Effector memory CD4-positive, alpha-beta T cell (primary cell): ENCODE measurements at places on chromosomes 5 and 9.

- no peaks in the 10 kb centered on the region for H3K36me3 ChIP-seq
- no peak overlapping the region for H3K27ac ChIP-seq
- H3K4me3 ChIP-seq: no peak overlapping the region
- no peak for DNase-seq
- H3K4me1 ChIP-seq: no peaks in the 10 kb centered on the region
- no peaks in the 10 kb centered on the region for H3K27me3 ChIP-seq
Measured at GRCh38 chr5:69432412-69433206, 17.7 kb downstream of the MARVELD2 start.

DNA sequence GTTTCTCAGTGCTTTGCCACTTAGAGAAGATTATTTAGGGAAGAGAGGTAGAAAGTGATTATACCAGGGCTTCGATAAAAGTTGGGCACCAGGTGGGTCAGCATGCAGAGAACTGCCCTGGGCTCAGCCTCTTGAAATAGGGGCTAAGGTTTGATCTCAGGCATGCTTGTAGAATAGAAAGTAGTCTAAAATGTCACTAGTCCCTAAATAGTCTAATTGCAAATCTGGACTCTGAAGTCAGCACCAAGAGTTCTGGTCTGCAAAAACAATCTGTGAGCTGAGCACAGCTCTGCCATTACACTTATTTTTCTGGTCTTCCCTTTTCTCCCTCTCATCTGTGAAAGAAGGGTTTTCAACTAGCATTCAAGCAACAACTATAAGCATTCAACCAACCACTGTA, 248.0 kb downstream of the SMARCA2 start:
- no peak overlapping the region for H3K27ac ChIP-seq
- no peak overlapping the region for H3K4me3 ChIP-seq
- H3K27me3 ChIP-seq: no peaks in the 10 kb centered on the region
- H3K4me1 ChIP-seq: no peaks in the 10 kb centered on the region
- DNase-seq: no peak
- no peaks in the 10 kb centered on the region for H3K36me3 ChIP-seq

GRCh38 chr9:111431684-111432083, 52.5 kb downstream of the ECPAS start:
- no peaks in the 10 kb centered on the region for H3K4me1 ChIP-seq
- peaks cover 26% of the 10 kb centered on the region for H3K36me3 ChIP-seq
- no peak for DNase-seq

- H3K27ac ChIP-seq: no peak overlapping the region
- H3K27me3 ChIP-seq: no peaks in the 10 kb centered on the region
- no peak overlapping the region for H3K4me3 ChIP-seq
- no peak for DNase-seq
- no peaks in the 10 kb centered on the region for H3K4me1 ChIP-seq
- H3K36me3 ChIP-seq: no peaks in the 10 kb centered on the region
Measured at GRCh38 chr5:72436796-72437471, 70.3 kb downstream of the ZNF366 start.

- DNase-seq: no peak
- peak overlapping the region; percentile 70 for H3K4me3 ChIP-seq
- no peaks in the 10 kb centered on the region for H3K27me3 ChIP-seq
- peak overlapping the region; percentile 75 for H3K27ac ChIP-seq
Measured at GRCh38 chr5:116084287-116084691, 536 bp upstream of the COMMD10 start.

GRCh38 chr5:150209099-150209635, 19.3 kb downstream of the SLC6A7 start:
- H3K4me3 ChIP-seq: no peak overlapping the region
- no peak for DNase-seq
- no peak overlapping the region for H3K27ac ChIP-seq

DNA sequence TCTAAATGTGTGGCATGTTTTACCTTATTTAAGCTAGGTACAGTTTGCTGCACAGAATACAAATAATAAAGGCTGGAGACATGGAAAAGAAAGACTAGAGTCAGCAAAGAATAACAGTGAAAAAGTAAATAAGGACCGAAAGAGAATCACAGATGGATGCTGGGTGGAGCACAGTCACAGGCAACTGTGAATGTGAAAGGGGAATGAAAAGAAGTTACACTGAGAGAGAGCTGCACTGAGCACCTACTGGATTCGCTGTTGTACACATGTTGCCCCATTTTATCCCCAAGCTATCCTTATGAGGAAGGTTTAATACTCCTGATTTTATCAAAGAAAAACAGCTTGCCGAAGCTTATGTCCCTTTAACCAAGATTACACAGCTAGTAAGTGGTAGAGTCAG, 165.4 kb upstream of the RGMB start:
- no peak overlapping the region for H3K4me3 ChIP-seq
- H3K4me1 ChIP-seq: no peaks in the 10 kb centered on the region
- no peaks in the 10 kb centered on the region for H3K27me3 ChIP-seq
- DNase-seq: no peak
- no peak overlapping the region for H3K27ac ChIP-seq

GRCh38 chr5:32543291-32543690, 42.1 kb upstream of the SUB1 start:
- no peak for DNase-seq
- peaks cover 1% of the 10 kb centered on the region for H3K4me1 ChIP-seq
- no peak overlapping the region for H3K27ac ChIP-seq
- H3K36me3 ChIP-seq: no peaks in the 10 kb centered on the region
- no peak overlapping the region for H3K4me3 ChIP-seq

DNA sequence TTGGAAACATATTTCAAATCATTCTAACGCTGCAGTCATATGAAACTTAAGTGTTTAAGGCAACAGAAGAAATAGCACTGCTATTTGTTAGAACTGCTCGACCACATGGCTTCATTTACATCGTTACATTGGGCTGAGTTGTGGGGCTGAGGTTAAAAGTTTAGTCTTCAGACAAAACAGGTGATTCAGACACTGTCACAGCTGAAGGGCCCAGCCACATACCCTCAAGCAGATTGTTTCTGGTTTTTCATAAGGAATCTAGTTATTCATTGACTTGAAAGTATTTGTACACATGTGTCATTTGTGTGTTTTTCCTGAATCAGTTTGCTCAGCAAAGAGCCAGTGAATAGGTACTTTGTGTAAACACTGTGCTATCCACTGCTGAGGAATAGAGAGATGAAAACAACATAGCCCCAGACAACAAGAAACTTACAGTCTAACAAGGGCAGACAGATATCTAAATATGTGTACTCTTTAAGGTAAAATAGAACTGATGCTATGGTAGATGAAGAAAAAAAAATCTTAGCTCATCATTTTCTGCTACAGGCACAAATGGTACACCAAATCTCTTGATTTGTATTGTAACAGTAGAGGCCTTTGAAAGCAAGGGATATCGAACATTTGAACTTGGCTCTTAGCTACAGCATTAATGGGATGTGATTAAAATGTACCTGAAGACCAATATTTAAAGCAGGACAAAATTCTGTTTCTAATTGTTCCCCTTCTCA, 357.6 kb upstream of the RPS23 start:
- no peak overlapping the region for H3K27ac ChIP-seq
- H3K4me1 ChIP-seq: no peaks in the 10 kb centered on the region
- no peak for DNase-seq
- no peak overlapping the region for H3K4me3 ChIP-seq

- no peaks in the 10 kb centered on the region for H3K36me3 ChIP-seq
- DNase-seq: no peak
- H3K4me1 ChIP-seq: no peaks in the 10 kb centered on the region
- H3K27me3 ChIP-seq: no peaks in the 10 kb centered on the region
- no peak overlapping the region for H3K4me3 ChIP-seq
Measured at GRCh38 chr9:95225076-95225725, 92.3 kb downstream of the FANCC start.

DNA sequence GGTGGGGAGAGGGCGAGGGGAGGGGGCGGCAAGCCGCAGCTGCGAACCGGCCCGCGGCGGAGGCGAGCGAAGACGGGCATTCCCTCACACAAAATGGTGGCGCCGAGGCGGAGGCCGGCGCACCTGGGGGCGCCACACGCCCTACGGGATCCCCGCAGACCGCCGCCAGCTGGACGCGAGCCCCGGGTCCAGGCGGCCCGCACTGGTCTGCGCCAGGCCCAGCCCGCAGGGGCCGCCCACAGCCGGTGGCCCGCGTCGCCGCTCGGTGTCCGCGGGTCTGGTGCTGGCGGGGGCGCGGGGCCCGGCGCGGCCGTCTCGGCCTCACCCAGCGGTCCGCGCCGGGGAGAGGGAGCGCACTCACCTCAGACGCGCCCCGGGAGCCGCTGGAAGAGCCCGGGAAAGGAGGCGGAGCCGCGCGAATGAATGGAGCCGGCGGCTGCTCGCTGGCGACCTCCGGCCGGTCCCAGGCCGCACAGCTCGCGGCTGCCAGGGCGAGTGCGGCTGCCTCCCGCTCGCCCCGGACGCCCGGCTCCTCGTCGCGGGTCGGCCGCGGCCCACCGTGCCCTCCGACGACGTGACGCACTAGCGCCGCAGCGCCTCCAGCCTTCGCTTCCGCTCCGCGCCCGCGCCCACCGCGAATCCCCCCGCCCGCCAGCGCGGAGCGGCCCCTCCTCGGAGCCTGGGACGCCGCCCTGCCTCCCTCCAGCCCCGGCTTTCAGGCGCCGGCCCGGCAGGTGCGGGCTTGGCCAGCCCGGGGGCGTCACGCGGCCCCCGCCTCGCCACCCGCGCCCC, at the start of gene FAM169A:
TSS of gene FAM169A (minus strand) at position 584 of the 792 bp plus-strand sequence. CDS start 24,711 bp downstream, outside the sequence.
- H3K27ac ChIP-seq: peak within 1 kb of the TSS; percentile 69
- no peaks in the 10 kb centered on the region for H3K27me3 ChIP-seq
- DNase-seq: peak; percentile 21
- H3K4me1 ChIP-seq: peaks cover 13% of the 10 kb centered on the region
- no peaks in the 10 kb centered on the region for H3K36me3 ChIP-seq
- peak within 1 kb of the TSS; percentile 55 for H3K4me3 ChIP-seq

DNA sequence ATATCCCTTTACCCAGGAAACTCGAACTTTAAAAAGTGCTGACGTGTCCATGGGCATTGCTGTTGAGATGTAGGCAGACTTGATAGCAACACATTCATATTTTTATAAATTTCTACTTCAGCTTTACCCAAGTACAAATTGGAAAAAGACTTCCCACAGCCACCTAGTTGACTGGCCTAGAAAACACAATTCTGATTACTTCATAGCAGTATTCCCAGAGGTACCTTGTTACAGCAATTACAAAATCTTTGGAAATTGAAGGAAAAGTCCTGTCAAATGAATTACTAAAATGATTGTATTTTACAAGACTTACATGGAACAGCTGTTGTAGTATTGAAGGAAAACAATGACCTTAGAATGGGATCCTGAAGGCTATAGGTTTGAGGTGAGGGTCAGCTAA, 130.7 kb upstream of the NREP start:
- H3K4me1 ChIP-seq: no peaks in the 10 kb centered on the region
- no peak overlapping the region for H3K4me3 ChIP-seq
- H3K36me3 ChIP-seq: no peaks in the 10 kb centered on the region
- no peak overlapping the region for H3K27ac ChIP-seq
- H3K27me3 ChIP-seq: no peaks in the 10 kb centered on the region

DNA sequence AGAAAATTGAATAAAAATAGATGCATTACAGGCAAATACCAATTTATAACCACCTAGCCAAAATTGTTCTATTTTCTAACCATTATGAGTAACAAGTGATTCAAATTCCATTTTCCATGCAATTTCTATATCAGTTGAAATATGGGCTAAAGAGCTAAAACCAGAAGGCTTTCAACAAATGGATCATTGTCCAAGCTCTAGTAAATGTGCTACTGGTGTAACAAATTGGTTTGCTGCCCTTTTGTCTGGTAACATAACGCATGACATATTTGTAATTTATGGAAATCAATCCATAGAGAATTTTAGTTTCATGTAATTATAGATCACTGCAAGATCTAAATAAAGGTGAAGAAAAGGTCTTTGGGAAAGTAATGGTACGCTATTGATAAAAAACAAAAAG, 708.0 kb upstream of the GRAMD2B start:
- no peak overlapping the region for H3K4me3 ChIP-seq
- H3K27me3 ChIP-seq: no peaks in the 10 kb centered on the region
- no peak overlapping the region for H3K27ac ChIP-seq
- no peak for DNase-seq
- no peaks in the 10 kb centered on the region for H3K36me3 ChIP-seq

- H3K27me3 ChIP-seq: no peaks in the 10 kb centered on the region
- DNase-seq: no peak
- no peaks in the 10 kb centered on the region for H3K4me1 ChIP-seq
- no peak overlapping the region for H3K27ac ChIP-seq
Measured at GRCh38 chr9:106479679-106480078, 383.3 kb upstream of the ZNF462 start.

DNA sequence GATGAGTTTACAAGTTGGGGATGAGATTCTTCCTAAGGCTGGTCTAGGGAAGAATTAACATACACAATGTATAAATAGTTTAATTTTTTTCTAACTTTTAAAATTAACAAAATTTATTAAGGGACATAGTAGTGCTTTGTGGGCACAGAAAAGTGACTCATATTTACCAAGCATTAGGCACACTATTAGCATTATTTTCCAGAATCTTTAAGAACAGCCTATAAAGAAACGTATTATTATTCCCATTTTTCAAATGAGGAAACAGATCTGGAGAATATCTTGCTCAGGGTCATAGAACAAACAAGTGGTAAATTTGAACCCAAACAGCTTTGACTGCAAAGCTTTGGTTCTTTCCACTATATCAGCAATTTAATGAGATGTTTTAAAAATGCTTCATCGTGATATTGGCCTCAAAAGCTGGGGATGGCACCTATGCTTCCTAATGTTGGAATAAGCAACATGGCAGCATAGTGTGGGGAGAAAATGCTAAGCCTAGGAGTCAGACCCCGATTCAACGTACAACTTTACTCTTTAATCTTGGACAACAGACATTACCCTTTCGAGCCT, 55.9 kb downstream of the ABCA1 start:
- H3K4me1 ChIP-seq: no peaks in the 10 kb centered on the region
- H3K27ac ChIP-seq: no peak overlapping the region
- no peaks in the 10 kb centered on the region for H3K36me3 ChIP-seq
- no peak overlapping the region for H3K4me3 ChIP-seq
- no peaks in the 10 kb centered on the region for H3K27me3 ChIP-seq

DNA sequence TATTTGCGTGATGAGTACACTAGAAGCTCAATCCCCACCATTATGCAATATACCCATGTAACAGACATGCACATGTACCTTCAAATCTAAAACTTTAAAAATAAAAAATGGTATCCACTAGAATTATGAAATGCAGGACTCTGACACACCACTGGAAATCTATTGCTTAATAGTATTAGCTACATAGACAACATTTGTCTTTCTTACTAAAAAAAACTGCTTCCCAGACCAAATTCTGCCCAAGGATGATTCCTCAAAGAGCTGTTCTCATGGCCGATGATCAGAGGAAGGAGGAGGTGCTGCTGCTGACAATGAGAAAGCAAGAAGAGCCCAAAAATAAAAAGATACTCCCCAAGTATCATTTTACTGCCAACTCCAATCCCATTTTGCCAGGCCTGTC, 67.2 kb downstream of the TTC39B start:
- H3K27ac ChIP-seq: no peak overlapping the region
- no peak overlapping the region for H3K4me3 ChIP-seq
- DNase-seq: no peak
- H3K36me3 ChIP-seq: no peaks in the 10 kb centered on the region
- H3K4me1 ChIP-seq: no peaks in the 10 kb centered on the region
